ENCODE measurements at places on chromosomes 1 and 21.

DNA sequence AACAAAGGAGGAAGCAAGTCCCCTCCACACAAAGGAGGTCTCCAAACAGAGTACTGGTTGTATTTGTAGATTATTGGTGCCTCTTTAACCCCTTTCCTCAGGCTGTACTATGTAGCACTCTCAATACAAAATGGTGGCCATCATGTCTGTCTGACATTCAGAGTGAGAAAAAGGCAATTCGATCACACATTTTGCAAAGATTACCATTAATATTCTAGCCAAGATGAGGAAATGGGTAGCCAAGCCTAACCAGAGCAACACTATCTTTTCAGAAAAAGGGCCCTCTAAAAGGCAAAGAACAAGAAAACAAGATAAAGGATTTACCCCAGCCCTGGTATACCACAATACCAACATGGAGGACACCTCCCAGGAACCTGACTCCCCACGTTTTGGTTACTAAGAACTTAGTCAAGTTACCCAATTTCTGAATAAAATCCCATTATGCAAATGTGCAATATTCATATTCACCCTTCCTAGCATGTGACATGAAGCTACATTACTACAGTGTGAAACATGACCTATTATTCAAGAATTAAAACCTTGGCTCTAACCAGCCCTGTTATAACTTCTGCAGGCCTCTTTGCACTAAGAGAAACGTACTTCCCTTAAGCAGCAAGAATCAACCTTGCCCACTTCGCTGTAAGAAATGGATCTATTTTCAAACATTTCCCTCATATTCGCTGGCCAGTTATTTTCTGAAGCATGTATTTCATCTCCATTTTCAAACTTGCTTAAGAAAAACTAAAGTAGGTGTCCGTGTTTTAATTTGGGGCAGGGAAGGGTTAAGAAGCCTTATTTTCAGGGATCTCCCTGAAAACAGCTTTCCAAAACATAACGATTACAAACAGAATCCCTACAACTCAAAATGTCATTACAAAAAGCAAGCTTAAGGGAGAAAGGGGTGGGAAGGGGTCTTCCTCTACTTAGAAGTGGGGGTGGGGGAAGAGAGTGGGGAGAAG is 2.1 kb downstream of the KDM5B start:
- no peak for DNase-seq

DNA sequence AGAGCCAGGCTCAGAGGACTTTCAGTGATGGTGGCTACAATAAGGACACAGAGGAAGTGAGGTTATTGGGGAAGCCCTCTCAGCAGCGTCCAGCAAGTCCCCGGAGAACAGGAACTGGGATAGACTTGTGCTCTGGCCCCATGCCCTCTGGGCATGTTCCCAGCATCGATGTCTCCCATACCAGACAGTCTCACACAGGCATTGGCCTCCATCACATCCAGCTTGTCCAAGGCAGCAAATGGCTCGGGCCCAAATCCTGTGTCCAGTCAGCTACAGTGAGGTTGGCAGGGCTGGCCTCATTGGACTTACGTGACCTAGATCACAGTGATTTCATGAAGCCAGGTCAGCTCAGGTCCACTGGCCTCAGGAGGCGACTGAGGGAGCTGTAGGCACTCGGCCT is 19.6 kb upstream of the TMEM54 start:
- no peak for DNase-seq

GRCh38 chr1:87403061-87403820 is 74.6 kb downstream of the LMO4 start:
- DNase-seq = no peak

DNA sequence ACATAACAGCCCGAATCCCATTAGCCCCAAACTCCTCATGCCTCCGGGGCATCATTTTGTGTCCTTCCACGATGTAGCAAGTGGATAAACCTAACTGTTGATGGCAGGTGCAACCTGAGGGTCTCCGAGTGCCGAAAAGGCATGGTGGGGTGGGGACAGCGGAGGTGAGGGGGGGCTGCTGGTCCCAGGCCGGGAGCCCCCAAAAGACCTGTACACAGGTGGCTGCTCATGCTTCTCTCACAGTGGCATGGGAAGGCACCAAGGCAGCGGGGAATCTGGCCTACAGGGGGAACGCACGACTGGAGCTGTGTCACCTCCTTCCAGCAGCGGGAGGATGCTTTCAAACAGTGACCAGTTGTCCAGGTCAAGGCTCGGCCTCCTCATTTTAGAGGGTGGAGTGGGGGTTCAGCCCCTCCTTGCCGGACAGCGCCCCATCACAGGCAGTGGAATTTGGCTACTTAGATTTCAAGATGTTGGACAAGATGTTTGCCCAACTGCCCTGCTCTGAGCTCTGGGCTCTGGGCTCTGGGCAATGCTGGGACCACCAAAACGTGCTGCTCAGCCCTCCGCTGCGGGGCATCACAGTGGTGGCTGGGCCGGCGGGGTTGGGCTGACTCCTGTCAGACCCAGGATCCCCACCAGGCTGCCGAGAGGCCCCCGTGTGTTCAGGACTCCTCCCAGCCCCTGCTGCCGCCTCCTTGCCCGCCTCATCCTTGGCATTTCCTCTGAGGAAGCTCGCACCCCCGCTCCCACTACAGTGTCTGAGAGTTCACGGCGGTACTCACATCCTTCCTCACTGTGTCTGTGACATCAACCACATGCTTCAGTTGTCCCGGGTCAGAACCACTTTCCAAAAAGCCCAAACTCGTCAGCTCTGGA is 7.6 kb downstream of the DNMT3L start:
- DNase-seq = no peak

DNA sequence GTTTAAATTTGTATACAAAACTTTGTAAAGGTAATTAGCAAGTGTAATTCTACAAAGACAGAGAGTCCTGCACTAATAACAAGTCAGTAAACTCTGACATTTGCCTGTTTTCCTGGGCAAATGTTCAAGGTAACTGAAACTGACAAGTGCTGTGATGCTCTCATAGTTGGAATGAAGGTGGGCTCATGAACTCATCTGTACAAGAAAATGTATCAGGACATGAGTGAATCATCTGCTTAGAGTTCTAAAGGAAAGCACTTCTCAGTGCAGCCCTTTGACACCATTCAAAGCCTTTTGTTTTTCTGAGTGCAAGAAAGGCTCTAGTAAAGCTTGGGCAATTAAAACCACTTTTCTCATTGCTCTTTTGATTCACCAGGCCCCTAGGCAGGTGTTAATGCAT is 91.5 kb downstream of the UROD start:
- DNase-seq = no peak

GRCh38 chr1:238951809-238952208 is 434.6 kb upstream of the CHRM3 start:
- peak; percentile 16 for DNase-seq

DNA sequence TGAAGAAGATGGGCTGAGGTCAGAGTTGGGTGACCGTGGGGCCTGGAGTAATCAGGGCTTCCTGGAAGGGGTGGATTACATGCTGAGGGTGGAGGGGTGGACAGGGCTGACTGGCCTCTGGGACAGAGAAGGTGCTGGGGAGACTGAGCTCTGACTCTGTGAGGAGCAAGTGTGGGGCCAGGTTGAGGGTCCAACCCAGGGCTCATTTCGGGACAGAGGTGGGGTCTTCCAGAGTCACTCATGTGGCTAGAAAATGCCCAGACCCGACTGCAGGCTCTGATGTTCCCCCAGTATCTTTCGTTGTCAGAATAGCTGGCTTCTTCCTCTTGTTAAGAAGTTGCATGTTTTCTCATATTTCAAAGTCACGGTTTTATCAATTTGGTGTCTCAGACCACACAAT is 311.8 kb downstream of the PTPRU start:
- DNase-seq = no peak

GRCh38 chr1:200217703-200218102 is 190.2 kb downstream of the NR5A2 start:
- DNase-seq = no peak

DNA sequence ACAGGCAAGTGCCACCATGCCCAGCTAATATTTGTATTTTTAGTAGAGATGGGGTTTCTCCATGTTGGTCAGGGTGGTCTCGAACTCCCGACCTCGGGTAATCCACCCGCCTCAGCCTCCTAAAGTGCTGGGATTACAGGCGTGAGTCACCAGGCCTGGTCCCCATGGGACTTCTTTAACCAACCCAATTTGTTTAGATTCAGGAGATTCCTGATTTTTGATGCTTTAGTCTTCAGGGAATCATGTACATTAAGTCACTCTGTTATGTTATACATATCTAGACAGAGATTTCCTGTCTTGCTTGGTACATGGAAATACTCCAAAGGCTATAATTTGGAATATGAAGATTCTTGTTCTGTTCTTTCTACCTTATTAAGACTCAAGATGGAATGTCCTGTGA is 202.4 kb upstream of the L1TD1 start:
- DNase-seq = no peak

- DNase-seq = no peak
Measured at GRCh38 chr1:199041173-199041914, 402.5 kb downstream of the PTPRC start.

DNA sequence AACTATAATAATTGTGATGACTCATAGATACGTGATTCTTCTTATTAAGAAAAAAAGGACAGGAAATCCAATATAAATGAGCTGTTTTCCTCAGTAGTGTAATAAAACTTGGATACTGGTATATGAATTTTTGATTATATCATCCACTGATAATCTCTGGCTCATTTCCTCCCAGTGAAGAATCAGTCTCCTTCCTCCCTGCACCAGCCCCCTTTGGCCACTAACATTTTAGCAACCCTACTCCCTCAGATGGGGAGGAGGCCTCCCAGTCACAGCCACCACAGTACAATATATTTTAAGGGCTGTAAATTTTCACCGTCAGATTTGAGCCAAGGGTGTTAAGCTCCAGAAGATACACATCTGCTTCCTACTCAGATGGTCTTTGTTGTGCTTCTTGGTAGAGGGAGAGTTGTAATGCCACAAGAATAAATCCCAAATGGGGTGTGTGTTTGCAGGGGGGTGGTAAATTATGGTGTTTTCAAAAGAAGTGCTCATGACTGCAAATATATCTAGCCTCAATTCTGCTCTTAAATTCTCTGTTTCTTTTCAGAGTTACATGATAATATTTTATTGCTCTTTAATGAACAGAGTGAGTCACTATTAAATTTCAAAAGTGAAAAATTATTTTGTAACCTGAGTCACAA is 153.5 kb downstream of the HLX start:
- no peak for DNase-seq

DNA sequence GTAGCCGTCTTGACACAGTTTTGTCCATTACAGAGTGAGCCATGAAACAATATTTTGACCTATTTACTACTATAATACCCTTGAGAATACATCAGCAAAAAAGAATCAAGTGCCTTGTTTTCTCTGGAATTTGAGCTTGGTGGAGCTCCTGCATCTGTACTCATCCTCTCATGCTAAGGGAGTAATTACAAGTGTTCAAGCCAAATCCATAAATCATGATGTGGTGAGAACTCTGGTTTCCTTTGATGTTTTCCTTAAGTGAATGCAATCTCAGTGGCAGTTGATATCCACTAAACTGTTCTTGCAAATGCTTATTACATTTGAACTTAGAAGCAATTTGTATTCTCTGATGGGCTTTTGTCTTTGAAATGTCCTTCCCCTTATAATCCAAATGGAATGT is 824.6 kb upstream of the TMPRSS15 start:
- no peak for DNase-seq

GRCh38 chr1:199279872-199280645 is 641.2 kb downstream of the PTPRC start:
- DNase-seq = no peak

DNA sequence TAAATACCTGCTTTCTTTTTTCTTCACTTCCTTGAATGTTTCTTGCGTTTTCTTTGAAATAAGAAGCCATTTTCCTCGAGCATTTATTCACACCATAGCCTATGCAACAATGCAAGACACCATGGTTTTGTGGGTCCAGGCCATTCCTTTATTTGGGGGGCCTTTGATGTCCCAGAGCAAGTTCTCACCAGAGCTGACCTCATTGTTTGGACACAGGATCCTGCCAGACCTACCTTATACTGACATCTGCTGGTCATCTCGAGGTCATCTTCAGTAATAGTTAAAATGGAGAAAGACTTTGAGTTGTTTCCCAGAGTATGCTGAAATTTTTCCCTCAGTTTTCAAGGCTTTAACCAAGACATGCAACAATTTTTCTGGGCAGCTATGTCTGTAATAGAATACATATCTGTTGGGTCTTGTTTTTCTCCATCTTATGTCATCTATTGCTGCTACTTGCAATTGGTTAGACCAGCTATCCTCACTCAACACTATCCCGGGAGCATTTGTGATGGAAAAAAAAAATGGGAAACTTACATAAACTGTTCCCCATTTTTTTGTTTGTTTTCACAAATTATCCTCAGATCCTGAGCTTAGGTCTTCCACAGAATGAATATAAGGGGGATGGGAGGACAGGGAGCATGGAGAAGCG is 34.0 kb upstream of the BACE2 start:
- DNase-seq = peak; percentile 16

DNA sequence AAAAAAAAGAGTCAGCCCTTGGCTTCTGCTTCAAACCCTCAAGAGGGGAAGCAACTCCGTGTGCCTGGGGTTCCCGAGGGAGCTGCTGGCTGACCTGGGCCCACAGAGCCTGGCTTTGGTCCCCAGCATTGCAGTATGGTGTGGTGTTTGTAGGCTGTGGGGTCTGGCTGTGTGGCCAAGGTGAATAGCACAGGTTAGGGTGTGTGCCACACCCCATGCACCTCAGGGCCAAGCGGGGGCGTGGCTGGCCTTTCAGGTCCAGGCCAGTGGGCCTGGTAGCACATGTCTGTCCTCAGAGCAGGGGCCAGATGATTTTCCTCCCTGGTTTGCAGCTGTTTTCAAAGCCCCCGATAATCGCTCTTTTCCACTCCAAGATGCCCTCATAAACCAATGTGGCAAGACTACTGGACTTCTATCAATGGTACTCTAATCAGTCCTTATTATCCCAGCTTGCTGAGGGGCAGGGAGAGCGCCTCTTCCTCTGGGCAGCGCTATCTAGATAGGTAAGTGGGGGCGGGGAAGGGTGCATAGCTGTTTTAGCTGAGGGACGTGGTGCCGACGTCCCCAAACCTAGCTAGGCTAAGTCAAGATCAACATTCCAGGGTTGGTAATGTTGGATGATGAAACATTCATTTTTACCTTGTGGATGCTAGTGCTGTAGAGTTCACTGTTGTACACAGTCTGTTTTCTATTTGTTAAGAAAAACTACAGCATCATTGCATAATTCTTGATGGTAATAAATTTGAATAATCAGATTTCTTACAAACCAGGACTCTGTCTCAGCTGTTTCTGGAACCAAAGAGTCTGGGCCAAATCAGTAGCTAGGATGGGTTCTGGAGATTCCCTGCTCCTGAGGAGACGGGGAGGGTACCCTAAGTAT is 26.8 kb upstream of the KDM4A start:
- no peak for DNase-seq

- DNase-seq = no peak
Measured at GRCh38 chr1:240352769-240353168, 259.2 kb downstream of the GREM2 start.

DNA sequence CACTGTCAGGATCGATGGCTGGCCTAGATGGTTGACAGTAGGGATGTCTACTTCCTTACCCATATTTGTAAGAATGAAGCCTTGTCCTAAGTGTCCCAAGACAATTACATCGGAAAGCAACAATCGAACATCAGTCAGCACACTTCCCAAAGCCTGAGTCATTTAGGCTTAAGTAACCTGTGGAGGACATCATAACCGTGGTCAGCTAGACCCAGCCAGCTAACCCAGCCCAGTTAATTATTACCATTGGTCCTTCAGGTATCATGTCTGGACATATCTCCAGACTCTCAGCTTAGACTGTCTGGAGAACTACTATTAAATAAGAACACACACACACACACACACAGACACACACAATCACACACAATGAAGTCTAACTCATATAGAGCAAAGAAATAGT is 264.7 kb downstream of the TRABD2B start:
- no peak for DNase-seq

GRCh38 chr1:19070197-19070651 is 113.7 kb upstream of the IFFO2 start:
- no peak for DNase-seq

GRCh38 chr1:89910780-89911179 is 84.1 kb upstream of the ZNF326 start:
- DNase-seq = no peak

All from right lung (tissue), 10 donors.